ENCODE measurements at places on chromosomes 5 and 9.

- DNase-seq: peak; percentile 90
Observed at GRCh38 chr9:5832538-5833529, at the start of gene ERMP1. Gene ERMP1, minus strand, starts transcription at chr9:5833117. Its CDS starts 90 bp downstream, at chr9:5833027.

GRCh38 chr5:158626718-158627117, 473.0 kb downstream of the EBF1 start:
- no peak for DNase-seq

GRCh38 chr9:127479507-127480081, 28.3 kb downstream of the LRSAM1 start:
- DNase-seq: no peak

- DNase-seq: no peak
Observed at GRCh38 chr9:107224252-107224651, 58.8 kb upstream of the RAD23B start.

- DNase-seq: no peak
Observed at GRCh38 chr5:10709409-10709808, 51.6 kb downstream of the DAP start.

DNA sequence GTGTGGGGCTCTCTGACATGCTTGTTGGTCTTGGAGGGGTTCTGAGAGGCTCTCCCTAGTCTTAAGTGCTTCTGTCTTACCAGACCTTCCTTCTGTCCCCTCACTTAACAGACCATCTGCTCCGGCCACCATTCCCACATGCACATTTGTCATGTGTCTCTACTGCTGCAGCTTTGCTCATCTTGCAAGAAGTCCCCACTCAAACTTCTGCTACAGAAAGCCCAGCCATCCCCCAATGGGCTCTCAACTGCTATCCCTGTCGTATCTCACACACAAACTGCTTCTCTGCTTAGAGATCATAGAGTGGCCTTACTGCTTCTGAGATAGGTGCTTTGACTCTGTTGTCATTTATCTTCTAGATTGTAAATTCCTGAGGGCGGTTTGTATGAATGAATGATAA, 69.4 kb downstream of the NUP214 start:
- no peak for DNase-seq

DNA sequence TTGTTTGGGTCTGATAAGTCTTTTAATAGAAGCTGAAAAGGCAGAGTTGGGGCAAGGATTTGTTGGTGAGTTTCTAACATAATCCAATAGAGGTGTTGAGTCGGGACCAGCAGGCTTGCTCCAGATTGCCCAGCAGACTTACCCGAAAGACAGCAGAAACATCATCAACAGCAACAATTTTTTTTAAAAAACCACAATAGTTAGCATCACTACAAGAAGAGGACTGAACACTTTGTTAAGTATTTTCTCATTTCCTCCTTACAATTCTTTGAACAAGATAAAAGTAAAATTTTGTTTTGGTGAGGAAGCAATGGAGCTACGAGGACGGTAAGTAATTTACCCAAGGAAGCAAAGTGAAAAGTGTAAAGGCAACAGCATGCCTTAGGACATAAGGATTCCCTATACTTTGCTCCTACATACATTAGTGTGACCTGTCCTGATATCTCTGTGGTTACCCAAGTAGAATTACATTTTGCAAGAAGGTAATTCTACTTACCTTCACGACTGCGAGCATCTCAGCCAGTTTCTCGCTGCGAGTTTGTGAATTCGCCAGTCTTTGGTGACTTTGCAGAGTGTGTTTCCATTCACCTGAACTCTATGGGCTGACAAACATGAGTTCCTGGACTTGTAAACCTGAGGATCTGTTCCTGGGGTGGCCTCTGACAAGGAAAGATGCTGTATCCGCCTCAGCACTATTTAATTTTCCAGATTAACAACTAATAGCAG, 13.2 kb downstream of the ITK start:
- DNase-seq: no peak

- DNase-seq: no peak
Observed at GRCh38 chr5:179766726-179767455, 26.9 kb upstream of the LTC4S start.

DNA sequence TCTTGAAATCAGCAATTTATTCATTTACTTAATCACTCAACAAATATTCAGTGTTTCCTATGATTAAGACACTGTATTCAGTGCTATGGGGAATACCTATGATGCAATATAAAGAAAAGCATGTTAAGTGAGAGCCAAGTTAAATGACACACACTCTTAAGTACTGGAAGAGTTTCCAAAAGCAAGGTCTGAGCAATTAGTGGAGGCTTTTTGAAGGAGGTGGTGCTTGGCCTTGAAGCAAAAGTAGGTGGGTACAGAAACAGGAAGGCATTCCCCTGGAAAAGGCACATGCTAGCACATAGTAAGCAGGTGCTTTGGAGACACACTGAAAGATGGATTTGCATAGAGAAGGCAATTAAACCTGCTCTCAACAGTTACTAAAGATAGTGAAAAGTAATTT, 4.0 kb downstream of the TSLP start:
- no peak for DNase-seq

- no peak for DNase-seq
Observed at GRCh38 chr5:178547052-178547666, 43.0 kb downstream of the COL23A1 start.

GRCh38 chr5:137572042-137572695, 73.0 kb upstream of the SPOCK1 start:
- no peak for DNase-seq

GRCh38 chr5:136080483-136081216, 51.9 kb downstream of the TGFBI start:
- DNase-seq: peak; percentile 87

- DNase-seq: peak; percentile 78
Observed at GRCh38 chr9:72362680-72363139, 2.3 kb downstream of the ZFAND5 start.

DNA sequence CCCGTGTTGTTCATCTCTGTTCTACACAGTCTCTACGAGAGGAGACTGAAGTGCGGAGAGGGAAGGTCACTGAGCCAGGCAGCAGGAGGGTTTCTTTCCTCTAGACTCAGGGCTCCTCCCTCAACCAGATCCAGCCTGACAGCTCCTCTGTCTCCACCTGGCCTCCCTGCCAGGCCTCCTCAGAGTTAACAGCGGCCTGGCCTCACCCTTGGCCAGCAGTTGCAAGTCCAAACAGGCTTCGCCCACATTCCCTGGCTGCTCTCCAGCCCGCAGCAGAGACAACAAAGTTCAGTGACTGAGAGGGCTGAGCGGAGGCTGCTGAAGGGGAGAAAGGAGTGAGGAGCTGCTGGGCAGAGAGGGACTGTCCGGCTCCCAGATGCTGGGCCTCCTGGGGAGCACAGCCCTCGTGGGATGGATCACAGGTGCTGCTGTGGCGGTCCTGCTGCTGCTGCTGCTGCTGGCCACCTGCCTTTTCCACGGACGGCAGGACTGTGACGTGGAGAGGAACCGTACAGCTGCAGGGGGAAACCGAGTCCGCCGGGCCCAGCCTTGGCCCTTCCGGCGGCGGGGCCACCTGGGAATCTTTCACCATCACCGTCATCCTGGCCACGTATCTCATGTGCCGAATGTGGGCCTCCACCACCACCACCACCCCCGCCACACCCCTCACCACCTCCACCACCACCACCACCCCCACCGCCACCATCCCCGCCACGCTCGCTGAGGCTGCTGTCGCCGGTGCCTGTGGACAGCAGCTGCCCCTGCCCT, at the start of gene HRCT1:
Gene HRCT1 (plus strand): TSS at position 291 of the 768 bp plus-strand sequence. CDS start 86 bp downstream, at position 377.
- no peak for DNase-seq

- DNase-seq: no peak
Observed at GRCh38 chr5:15852217-15852616, 327.4 kb downstream of the MARCHF11 start.

GRCh38 chr5:54224103-54224826, 86.1 kb downstream of the ARL15 start:
- DNase-seq: no peak

DNA sequence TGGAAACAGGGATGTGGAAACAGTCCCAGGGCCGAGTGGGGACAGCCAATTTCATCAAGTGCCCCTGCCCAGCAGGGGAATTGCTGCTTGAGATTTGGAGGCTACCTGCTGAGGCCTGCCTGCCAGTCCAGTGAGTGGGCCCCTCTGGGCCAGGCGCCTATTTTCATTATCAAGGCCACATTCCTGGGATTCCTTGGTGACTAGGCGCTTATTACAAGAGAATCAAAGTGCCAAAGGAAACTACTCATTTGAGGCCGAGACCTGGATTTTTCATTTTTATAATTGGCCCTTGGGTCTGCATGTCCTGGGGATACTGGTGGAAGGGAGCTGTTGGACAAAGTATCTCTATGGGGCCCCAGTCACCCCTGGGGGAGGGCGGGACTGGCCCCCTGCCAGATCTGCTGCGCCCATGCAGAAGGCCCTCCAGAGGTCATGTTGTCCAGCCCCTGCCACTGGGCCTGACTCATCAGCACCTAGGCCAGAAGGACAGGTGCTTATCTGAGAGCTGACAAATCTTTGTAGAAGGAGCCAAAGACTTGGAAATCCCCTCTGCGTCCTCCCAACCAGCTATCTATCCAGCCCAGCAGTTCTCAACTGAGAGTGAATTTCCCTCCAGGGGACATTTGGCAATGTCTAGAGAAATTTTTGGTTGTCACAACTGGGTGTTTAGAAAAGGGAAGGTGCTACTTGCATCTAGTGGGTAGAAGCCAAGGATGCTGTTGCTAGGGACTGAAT, 45.6 kb downstream of the FOXI1 start:
- DNase-seq: no peak

DNA sequence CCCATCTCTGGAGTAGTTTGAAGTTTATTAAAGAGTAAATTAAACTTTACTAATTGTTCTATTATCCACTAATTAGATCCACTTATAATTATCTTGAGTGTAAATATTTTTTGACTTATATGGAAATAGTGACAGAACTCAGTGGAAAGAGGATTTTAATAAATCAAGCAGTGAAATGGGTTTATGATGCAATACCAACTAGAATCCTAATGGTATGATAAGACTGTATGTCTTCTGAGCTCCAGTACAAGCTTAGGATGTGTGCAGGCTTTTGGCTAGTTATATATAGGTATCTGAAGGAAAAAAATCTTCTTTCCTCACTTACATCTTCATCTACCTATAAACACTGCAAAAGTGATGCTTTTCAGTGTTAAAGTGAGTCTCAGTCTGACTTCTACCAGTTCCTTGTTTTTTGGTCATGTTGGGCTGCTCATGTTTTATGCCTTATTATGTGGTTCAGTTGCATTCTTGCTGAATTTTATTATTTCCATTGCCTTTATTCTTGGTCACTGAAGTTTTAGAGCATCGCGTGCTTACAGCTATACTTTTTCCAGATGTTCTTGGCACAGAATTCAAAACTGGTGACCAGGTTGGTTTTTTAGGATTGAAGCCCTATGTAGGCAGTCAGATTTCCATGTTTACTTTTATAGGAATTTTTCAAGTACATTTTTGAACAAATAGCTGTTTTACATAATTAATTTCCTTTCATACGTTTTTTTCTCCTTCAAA, 30.5 kb downstream of the XRCC4 start:
- DNase-seq: no peak
